Astrocyte of the spinal cord (primary cell): ENCODE measurements at places on chromosomes 12 and 14.
A peak's percentile ranks its signal among the peaks of the same experiment; 100 is the strongest.

DNA sequence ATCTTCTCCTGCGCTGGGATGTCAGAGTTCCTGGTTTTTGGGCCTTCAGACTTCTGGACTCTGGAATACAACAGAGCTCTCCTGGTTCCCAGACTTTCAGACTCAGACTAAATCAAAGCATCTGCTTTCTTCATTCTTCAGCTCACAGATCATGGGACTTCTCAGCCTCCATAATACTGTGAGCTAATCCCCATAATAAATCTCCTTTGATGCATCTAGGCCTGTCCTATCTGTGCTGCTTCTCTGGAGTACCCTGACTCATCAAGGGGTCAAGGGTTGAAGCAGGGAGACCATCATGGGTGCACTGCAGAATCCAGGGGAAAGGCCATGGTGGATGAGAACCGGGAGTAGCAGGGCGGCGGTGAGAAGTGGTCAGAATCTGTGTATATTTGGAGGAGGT is 1094.1 kb upstream of the TMEM132C start:
- no peak for DNase-seq

DNA sequence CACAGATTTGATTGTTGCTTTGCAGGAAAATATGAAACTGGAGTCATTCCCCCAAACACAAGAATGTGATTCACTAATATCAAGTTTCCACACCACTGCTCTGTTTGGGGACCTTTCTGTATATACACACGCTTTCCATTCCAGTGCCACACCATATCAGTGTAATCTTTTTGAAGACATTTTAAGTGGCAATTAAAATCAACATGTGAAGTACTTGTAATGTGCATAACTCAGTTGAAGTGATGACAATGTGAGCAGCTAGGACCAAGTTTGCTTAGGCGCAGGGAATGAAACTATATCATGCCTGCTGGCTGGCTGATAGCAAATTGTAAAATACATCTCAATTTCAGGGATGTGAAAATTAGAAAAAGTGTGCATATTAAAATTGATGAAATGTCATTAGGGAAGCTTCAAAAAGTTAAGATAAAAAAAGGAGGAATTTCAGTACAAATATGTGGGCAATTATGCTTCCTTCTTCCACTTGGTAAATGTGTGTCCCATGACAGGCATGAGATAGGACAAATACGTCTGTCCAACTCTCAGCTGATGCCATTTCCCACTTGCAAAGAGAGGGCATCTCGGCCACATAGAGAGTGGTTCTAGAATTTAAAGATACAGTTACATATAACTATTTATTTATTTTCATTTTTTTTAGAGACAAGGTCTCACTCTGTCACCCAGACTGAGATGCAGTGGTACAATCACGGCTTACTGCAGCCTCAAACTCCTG is 43.7 kb downstream of the HSPB8 start:
- no peak for DNase-seq

- no peak for DNase-seq
Measured at GRCh38 chr14:88233915-88234314, 89.2 kb downstream of the KCNK10 start.

GRCh38 chr12:118922405-118922804 is 58.9 kb upstream of the SRRM4 start:
- DNase-seq = no peak

DNA sequence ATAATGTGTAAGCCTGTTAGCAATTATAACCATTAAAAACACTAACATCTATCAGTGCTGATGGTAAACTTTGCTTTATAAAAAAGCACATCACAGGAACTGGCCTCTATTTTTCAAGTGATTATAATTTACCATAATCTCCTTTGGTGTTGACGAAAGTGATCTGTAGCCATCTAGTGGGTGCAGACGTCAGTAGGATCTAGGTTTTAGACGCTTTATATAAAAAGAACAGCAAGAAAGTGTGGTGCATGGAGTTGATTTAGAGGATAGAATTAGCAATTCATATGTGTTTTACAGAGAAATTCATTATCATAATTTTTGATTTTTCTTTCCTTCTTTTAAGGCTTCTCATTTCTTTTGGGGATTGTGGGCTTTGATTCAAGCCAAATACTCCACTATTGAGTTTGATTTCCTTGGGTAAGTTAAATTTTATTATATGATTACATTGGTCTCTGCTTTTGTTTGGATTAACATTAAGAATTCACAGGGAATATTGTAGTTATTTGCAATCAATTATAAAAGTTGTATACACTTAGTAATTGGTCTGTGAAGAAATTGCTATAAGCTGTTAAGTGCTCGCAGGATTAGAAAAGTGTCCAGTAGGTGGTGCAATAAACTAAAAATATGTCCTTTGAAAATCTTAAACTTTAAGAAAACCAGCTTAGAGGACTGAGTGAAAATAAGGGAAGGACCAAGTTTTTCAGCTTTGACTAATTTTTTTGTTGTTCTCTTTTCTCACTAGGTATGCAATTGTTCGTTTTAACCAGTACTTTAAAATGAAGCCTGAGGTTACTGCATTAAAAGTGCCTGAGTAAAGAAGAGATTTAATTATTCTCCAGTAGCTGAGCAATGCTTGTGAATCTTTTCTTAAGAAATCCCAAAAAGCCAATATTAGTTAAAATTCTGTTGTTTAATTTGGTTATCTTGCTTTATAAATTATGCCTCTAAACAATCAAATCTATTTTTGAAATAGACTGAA is 59.5 kb downstream of the ETNK1 start:
- DNase-seq = peak; percentile 73

DNA sequence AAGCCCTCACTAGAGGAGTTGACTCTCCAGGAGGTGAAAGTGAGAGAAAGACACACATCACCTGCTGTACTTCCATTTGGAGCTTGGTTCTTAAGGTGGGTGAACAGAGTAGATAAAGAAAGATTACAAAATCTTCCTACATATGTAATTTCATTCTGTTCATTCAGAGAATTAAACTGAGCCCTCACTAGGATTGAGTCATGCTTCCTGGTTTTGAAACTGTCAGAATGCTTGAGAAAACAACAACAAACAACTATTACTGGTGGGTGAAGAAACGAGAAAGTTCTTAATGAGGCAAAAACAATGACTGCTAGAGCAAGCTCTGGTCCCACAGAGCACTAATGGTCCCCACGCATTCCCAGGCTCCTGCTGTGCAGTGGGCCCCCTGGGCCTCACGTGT is 841.7 kb downstream of the VRK1 start:
- DNase-seq = no peak

- no peak for DNase-seq
Measured at GRCh38 chr14:57400556-57401494, 10.4 kb downstream of the NAA30 start.

- DNase-seq = no peak
Measured at GRCh38 chr14:44712024-44712815, 205.1 kb upstream of the FSCB start.

- DNase-seq = no peak
Measured at GRCh38 chr12:1655225-1655788, 26.3 kb downstream of the WNT5B start.

DNA sequence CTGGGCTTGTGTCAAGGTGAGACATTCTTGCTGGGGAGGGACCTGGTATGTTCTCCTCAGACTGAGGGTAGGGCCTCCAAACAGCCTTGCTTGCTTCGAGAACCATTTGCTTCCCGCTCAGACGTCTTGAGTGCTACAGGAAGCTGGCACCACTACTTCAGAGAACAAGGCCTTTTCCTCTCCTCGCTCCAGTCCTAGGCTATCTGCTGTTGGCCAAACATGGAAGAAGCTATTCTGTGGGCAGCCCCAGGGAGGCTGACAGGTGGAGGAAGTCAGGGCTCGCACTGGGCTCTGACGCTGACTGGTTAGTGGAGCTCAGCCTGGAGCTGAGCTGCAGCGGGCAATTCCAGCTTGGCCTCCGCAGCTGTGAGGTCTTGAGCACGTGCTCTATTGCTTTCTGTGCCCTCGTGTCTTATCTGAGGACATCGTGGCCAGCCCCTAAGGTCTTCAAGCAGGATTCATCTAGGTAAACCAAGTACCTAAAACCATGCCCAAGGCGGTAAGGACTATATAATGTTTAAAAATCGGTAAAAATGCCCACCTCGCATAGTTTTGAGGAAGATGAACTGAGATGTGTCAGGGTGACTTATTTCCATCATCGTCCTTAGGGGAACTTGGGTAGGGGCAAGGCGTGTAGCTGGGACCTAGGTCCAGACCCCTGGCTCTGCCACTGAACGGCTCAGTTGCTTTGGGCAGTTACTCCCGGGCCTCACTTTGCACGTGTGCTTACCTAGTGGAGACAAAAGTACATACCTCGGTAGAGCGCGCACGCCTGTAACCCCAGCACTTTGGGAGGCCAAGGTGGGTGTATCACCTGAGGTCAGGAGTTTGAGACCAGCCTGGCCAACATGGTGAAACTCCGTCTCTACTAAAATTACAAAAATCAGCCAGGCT is 4.3 kb downstream of the GAPDH start:
- no peak for DNase-seq

GRCh38 chr14:33842299-33842698 is 108.6 kb downstream of the EGLN3 start:
- no peak for DNase-seq

- no peak for DNase-seq
Measured at GRCh38 chr12:113482334-113482733, 10.7 kb upstream of the LHX5 start.

- DNase-seq = no peak
Measured at GRCh38 chr14:61477712-61478462, 156.5 kb downstream of the PRKCH start.

DNA sequence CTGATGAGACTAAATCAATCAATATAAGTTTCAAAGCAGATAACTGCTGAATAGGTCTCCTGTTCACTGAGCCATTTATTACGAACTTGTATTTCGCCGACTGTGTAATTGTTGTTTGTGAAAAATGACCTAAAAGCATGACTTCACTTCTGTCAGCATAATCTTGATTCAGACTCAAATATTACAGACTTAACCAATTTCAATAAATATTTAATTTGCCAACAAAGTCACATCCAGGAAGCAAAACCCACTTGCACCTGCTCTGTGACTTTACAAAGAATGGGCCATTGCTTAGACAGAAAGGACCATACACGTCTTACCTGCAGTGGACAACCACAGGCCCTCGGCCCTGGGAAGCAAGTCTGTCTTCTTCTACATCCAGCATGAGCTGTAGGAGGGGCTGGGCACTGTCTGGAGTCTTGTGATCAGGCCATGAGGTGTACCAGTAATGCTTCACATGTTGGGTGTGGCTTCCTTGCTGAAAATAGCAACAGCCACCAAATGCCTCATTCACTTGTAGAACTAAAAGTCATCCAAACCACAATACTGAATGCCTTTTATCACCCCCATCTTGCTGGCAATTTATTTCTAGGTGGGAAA is 23.5 kb upstream of the PTPRB start:
- peak; percentile 72 for DNase-seq

GRCh38 chr12:132559652-132560363 is 50.6 kb downstream of the LRCOL1 start:
- DNase-seq = peak; percentile 25

DNA sequence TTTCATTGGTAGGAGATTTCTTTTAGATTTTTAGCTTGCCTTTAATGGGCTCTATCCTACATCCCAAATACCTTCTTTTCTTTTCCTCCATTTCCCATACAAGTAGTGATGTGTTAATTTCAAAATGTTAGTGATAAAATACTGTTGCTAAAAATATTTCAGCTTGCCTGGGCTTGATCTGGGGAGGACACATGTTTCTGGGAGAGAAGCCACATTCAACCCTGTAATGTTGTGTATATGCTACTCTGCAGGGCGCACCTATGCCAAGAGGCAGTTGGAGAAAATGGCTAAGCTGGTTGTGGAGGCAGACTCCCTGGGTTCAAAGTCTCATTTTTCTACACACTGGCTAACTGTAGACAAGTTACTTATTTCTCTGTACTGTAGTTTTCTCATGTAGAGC is 26.3 kb downstream of the FLRT2 start:
- DNase-seq = no peak

DNA sequence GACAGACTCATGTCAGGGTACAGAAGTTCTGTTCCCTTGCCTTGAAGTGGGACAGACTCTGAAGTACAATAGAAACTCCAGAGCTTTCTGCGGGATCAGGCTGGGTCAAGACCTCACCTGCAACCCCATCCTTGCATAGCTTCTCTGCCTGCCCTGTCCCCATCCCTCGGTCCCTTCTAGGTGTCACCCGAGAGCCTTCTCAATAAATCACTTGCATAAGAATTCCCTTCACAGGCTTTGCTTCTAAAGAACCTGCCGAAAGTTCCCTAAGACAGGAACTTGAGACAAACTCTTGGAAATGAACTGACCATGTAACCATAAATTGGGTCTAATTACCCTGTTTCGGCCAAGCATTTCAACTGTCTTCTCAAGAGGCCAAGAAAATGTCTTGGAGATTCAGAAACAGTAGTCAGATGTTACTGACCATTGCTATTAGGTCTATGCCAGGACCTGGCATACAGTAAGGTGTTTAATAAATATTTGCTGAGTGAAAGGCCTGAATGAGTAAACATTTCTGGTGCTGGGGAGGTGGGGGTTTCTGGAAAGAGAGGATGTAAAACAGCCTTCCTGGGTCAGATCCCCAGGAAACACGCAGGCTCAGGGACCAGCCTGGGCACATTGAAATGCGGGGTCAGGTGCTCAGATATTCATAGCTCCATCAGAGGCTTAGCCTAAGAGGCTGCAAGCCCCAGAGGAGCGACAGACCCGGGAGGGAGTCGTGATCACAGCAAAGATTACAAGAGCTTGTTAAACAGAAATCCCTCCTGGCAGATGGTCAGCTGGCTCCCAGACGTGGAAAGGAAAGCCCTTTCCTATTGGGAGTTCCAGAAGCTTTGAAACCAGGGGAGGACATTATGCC is 226.2 kb upstream of the LHX5 start:
- no peak for DNase-seq

DNA sequence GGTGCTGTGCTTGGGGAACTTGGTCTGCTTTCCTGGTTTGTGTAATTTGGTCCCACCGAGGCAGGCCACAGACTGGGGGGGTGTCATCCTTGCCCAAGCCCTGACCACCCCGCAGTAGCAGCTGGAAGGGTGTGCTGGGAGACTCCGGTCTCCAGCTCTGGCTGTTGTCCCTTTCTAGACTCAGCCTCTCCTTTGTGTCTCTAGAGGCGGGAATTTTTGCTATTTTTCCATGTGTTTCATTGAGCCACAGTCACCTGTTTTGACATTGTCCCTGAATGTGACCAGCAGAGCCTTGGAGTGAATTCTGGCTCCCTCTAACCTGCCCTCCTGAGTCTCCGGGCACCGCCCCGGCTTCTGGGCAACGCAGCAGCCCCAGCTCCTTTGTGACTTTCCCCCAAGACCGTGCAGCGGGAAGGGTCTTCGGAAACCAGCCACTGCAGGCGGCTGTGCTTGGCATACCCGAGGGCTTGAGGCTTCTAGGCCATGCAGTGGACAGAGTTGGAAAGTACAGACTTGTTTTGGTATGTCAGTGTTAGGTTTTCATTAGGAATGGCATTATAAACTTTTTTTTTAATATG is 98.6 kb downstream of the TNFAIP2 start:
- DNase-seq = no peak

- DNase-seq = no peak
Measured at GRCh38 chr14:23626946-23627345, 9.2 kb upstream of the DHRS2 start.

DNA sequence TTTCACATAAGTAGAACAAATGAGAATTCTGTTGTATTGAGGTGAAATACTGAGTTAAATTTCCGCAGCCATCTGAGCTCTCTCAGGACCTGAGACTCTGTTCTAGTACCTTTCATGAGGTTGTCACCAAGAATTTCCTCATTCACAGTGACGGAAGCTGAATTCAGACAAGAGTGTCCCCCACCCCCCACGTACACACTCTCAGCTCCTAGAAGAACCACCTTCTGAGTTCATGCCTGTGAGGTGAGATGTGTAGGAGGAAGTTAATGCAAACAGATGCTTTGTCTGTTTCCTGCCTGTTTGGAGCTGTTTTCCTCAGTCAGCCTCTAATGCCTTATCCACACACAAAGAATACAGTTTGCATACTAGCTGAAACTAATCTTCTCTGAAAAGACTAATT is 18.2 kb downstream of the BICDL1 start:
- DNase-seq = no peak
